ENCODE measurements at places on chromosomes 5 and 9. TPM values are rescaled to one million over a fixed set of nuclear protein-coding genes. Genes with fewer than 3 reads are reported as not detected.

GGTA1 gene
- total RNA-seq: 8.8 TPM

PLAC8L1 gene
- total RNA-seq: not detected

LRRC14B gene
- 8.5 TPM for total RNA-seq

SLIT3 gene
- 16.6 TPM for total RNA-seq

RGS14 gene
- total RNA-seq: 4.3 TPM

TPPP gene
- total RNA-seq: 7.3 TPM

UBQLN1 gene
- 107 TPM for total RNA-seq

NCS1 gene
- 14.3 TPM for total RNA-seq

SWI5 gene
- 17.7 TPM for total RNA-seq

N4BP3 gene
- total RNA-seq: 2.0 TPM

AQP7 gene
- 80.4 TPM for total RNA-seq

IL9 gene
- total RNA-seq: not detected

MEIKIN gene
- total RNA-seq: not detected

POLR1E gene
- total RNA-seq: 18.8 TPM

SPATA31E1 gene
- not detected for total RNA-seq

PCDHB12 gene
- 1.1 TPM for total RNA-seq

NEUROG1 gene
- not detected for total RNA-seq

CSF1R gene
- 11.9 TPM for total RNA-seq

GAPT gene
- 0.27 TPM for total RNA-seq

SNCB gene
- 0.43 TPM for total RNA-seq

LEAP2 gene
- total RNA-seq: 2.2 TPM

IFNE gene
- not detected for total RNA-seq

CENPK gene
- total RNA-seq: 0.73 TPM

FGF10 gene
- 0.32 TPM for total RNA-seq

SLC34A3 gene
- not detected for total RNA-seq

GADD45G gene
- 29.6 TPM for total RNA-seq

ARHGEF28 gene
- 1.8 TPM for total RNA-seq

C1QTNF2 gene
- 1.3 TPM for total RNA-seq

TUSC1 gene
- 8.9 TPM for total RNA-seq

STPG3 gene
- not detected for total RNA-seq

RABGAP1 gene
- 49.3 TPM for total RNA-seq

ABITRAM gene
- total RNA-seq: 11.1 TPM

SLC46A2 gene
- total RNA-seq: 0.16 TPM

LIX1 gene
- not detected for total RNA-seq

PCDHGA1 gene
- total RNA-seq: 4.6 TPM

TRIP13 gene
- total RNA-seq: 0.57 TPM

SH3GL2 gene
- total RNA-seq: 7.3 TPM

ACTBL2 gene
- not detected for total RNA-seq

CCNB1 gene
- total RNA-seq: 2.1 TPM

LHX3 gene
- not detected for total RNA-seq

PCDHGB3 gene
- 14.2 TPM for total RNA-seq

EGFLAM gene
- 6.3 TPM for total RNA-seq

GABRB2 gene
- 0.22 TPM for total RNA-seq

ZNF883 gene
- total RNA-seq: 2.4 TPM

C9orf50 gene
- total RNA-seq: 0.22 TPM

SLC34A1 gene
- total RNA-seq: not detected

PSD2 gene
- 0.08 TPM for total RNA-seq

IL4 gene
- not detected for total RNA-seq

OSMR gene
- total RNA-seq: 19.9 TPM

RNF44 gene
- total RNA-seq: 25.4 TPM

TAF11L10 gene
- not detected for total RNA-seq
